ENCODE measurements at places on chromosomes 4 and X.

- no peak for DNase-seq
These were observed 10.0 kb downstream of the GPR82 start for GRCh38 chrX:41733939-41734338.

DNA sequence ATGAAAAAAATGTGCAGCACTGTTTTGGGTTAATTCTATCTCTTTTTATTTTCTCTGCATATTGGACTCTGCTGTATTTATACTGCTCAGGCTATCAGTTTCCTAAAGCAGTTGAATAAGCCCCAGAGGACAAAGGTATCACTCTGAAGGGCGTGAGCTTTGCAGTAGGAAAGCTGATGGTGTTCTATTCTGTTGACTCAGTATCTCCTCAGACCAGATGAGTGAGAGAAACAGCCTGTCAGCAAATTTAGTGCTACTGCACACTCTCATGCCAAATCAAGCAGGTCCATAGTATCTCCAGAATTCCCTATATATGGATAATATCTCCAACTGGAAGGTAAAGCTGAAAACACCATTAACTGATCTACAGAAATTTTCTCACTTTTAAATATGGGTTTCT lies 132.3 kb upstream of the UGT8 start:
- no peak for DNase-seq

GRCh38 chrX:38318606-38319005 lies 8.7 kb downstream of the RPGR start:
- no peak for DNase-seq

DNA sequence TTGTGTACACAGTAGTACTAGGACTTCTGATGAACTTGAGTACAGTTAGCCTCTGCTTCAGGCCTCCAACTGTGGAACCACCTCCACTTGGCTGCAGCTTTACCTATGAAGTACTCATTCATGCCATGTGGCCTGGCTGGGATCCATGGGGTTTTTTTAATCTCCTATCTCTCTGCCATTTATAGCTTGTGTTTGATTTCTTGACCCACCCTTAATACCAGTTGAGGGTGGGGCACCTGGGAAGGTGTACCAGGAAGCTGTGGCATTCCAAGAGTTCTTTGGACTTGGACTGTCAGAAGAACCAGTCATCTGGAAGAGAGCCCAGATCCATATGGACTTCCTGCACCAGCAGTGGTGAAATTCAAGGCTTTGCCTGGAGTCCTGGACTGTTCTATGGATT lies 230.1 kb downstream of the SHROOM3 start:
- DNase-seq: no peak

DNA sequence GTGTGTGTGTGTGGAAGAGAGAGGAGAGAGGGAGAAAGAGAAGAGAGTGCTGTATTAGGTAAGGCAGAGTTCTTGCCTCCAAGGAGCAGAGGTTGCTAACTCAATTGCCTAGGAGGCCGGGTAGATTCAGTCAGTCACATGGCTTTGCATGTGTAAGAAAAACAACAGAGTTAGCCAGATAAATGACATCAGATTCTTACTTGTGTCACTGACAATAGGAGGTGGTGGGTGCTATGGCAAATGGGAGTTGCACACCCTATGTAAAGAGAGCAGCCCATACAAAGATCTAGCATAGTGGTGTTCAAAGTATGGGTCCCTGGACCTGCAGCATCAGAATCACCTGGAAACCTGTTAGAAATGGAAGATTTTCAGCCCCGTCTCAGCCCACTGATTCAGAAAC lies 14.4 kb upstream of the PGRMC2 start:
- DNase-seq: no peak

DNA sequence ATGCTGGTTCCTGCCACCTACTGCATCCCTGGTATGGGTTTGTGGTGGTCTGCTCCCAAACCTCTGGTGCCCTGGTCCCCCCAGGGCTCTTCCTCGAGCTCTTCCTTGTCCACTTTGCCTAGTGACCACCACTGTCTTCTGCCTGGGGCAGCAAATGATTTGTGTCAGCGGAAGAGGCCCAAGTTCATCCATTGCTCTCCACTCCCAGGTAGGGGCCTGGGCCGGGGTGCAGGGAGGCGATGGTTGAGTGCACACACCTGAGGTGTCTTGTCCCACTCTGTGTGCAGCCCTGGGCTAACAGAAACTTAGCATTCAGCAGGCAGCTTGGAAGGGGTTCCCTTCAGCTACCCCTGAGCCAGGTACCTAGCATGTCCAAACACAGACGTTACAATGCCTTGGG lies 75.6 kb upstream of the SOX3 start:
- DNase-seq: no peak

DNA sequence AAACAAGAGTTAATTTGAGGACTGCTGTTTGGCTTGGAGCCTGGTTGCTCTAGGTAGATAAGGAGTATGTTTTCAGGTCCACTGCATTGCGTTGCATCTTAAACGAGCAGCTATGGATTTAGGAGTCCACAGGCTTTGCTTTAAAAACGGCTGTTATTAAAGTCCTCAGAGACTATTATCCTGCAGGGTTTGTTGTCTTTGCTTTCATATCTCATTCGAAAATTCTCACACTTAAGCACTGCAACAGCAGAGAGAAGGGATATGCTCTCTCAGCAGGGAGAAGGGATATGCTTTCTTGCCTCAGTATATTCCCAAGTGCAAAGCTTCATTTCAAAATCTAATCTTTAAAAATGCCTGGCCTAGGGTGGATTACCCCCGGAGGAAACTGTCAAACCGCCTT lies 444.7 kb upstream of the FTHL17 start:
- DNase-seq: no peak

GRCh38 chr4:14524276-14524675 lies 478.0 kb upstream of the CPEB2 start:
- no peak for DNase-seq

- DNase-seq: no peak
These were observed 112.9 kb upstream of the NOCT start for GRCh38 chr4:138902705-138903104.
